Cardiac muscle cell (in vitro differentiated cells and primary cell): ENCODE measurements at places on chromosomes 1 and 21. TPM values are rescaled to one million over a fixed set of nuclear protein-coding genes. Genes with fewer than 3 reads are reported as not detected.

DNA sequence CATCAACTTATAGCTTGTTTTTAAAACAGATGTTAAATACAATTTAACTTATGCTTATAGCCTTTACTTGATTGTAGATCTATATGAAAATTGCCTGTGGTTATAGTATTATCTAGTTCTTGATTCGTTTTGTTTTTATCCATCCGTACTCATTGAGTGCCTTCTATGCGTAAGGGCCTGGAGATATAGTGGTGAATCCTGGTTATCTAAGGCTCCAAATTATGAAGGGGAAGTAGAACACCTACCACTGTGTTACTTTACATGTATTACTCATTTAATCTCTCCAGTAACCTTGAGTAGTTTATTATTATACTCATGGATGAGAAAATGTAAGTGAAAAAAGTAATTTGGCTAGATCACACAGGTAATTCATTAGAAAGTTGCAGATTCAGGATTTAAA, 121.8 kb downstream of the OSBPL9 start:
- DNase-seq, result no peak

The ZBTB8A gene
- polyA plus RNA-seq, result 2.6 and 4.4 TPM in 2 replicates

- no peak for DNase-seq
Measured at GRCh38 chr21:45467221-45467779, 62.3 kb downstream of the COL18A1 start.

- DNase-seq, result no peak
Measured at GRCh38 chr1:106831511-106831910, 225.0 kb upstream of the PRMT6 start.

GRCh38 chr1:148372731-148373130, 110.4 kb downstream of the PPIAL4G start:
- no peak for DNase-seq

GRCh38 chr1:219279017-219279770, 105.5 kb downstream of the LYPLAL1 start:
- DNase-seq, result no peak

GRCh38 chr1:180863158-180863775, 49.4 kb upstream of the KIAA1614 start:
- DNase-seq, result peak; percentile 66

GRCh38 chr1:167473761-167474160, 44.6 kb downstream of the CD247 start:
- DNase-seq, result no peak

The SHE gene
- polyA plus RNA-seq, result 1.7 and 2.0 TPM in 2 replicates

DNA sequence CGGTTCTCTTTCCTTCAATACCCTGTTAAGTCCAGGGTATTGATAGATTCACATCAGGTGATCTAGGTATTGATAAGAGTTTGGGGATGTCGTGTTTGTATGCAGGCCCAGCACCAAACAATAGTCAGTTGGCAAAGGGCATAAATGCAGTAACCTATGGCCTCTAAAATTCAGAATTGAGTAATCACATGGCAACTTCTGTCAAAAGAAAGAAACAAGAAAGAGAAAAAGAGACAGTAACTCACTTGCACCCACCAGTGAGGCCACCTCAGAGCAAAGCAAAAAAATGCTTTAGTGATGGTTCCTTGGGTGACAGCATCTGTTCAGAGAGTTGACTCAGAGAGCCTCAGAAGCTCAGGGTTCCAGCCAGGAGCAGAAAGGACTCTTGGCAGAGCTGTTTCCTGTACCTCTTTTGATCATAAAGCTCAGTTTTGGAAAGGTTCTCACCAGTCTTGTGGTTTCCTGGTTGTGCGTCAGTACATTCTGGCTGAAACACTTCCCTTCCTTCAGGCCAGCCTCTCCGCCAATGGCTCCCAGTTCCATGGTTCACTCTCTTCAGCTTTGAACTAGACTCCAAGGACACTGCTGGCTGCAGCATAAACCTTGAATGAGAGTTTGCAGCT, 70.1 kb upstream of the GORAB start:
- no peak for DNase-seq

GRCh38 chr1:231161667-231162296, at the start of gene TRIM67:
TRIM67 (plus strand) TSS chr1:231162058; CDS start chr1:231162970, 912 bp downstream.
- peak; percentile 77 for DNase-seq

DNA sequence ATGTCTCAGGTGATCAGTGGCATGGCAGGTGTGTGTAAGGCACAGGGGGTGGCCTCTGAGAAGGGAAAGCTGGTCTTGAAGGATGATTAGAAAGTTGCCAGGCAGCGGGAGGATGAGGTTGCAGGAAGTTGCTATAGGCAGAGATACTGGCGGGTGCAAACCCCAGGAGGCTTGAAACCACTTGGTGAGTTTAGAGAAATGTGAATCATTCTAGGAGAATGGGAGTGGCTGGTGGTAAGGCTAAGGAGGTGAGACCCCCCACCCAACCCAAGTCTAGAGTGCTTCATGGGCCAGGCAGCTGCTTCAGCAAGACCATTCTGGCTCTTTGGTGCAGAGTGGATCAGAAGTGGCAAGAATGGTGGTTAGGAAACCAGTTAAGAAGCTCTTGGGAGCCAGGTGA, 9.0 kb downstream of the SH2D2A start:
- DNase-seq, result no peak
